NCI-H510A treated with DMSO at 0.1 percent for 48 hours (cell line): ENCODE measurements at places on chromosomes 12 and 14.

GRCh38 chr14:99066378-99066777 is 205.6 kb downstream of the BCL11B start:
- no peak for DNase-seq

- DNase-seq: no peak
Measured at GRCh38 chr12:109358154-109358869, 10.6 kb downstream of the MYO1H start.

- DNase-seq: no peak
Measured at GRCh38 chr12:49195736-49196135, 6.9 kb upstream of the TUBA1A start.

- DNase-seq: peak; percentile 11
Measured at GRCh38 chr12:54021432-54022013, 6.7 kb upstream of the HOXC6 start.

DNA sequence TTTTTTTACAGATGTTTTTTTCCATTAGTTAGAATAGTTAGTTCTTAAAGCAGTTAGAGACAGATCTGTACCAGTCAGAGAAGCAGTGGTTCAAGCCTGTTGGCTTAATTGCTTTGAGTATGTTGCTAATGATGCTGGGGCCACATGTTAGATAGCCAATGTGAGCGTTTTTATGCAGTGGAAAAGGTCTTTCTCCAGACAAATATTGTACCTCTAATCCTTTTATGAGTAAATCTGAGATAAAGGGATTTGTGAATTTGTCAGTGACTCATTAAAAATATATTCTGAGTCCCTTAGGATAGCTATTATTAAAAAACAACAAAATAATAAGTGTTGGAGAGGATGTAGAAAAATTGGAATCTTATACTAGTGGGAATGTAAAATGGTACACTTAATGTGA is 154.2 kb downstream of the MSRB3 start:
- DNase-seq: no peak

- DNase-seq: no peak
Measured at GRCh38 chr12:75452675-75453330, 27.8 kb upstream of the GLIPR1 start.

DNA sequence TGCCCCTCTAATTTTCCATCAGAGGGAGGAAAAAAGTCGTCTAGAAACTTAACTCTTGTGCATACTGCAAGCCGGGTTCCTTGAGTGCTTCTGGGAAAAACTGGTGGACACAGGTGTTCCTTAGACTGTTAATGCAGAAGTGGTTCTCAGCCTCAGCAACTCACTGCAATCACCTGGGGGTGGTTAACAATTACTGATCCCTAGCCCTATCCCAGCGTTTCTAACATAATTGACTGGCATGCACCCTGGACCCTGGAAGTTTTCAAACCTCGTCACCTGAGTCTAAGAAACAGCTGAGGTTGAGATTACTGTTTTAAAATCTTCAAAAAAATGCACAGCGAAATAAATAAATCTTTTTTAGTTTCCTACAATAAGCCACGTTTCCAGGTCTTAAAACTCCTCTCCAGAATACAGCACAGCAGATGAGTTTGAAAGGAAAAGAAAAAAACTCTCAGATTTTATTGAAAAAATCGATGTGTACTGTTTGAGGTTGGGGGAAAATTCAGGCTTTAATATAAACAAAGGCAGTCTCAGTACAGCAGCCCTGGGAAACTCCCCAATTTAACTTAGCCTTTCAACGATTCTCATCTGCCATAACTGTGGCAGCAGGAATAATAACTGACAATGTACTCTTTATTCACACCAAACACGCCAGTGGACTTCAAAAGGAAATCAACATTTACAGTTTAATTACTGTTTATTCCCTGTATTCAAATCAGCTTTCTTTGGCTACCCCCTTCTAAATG is 45.4 kb downstream of the PHLDA1 start:
- DNase-seq: peak; percentile 32

GRCh38 chr12:105294161-105294560 is 36.3 kb upstream of the C12orf75 start:
- DNase-seq: no peak

DNA sequence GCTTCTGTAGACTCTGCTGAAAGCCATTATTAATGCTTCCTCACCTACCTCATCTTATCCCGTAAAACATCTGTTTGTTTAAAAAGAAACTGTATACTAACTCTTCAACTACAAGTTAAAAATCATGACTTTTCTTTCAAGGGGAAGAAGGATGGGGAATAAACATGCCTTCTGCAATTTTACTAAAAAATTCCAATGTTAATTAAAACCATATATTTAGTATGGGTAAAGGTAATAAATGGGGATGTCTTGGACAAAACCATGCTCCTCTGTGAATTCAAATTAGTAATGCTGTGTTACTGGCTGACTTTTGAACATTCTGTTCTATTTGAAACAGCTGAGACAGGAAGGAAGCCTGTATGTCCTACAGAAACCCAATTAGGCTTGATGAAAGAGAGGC is 311.1 kb upstream of the DIO2 start:
- no peak for DNase-seq

DNA sequence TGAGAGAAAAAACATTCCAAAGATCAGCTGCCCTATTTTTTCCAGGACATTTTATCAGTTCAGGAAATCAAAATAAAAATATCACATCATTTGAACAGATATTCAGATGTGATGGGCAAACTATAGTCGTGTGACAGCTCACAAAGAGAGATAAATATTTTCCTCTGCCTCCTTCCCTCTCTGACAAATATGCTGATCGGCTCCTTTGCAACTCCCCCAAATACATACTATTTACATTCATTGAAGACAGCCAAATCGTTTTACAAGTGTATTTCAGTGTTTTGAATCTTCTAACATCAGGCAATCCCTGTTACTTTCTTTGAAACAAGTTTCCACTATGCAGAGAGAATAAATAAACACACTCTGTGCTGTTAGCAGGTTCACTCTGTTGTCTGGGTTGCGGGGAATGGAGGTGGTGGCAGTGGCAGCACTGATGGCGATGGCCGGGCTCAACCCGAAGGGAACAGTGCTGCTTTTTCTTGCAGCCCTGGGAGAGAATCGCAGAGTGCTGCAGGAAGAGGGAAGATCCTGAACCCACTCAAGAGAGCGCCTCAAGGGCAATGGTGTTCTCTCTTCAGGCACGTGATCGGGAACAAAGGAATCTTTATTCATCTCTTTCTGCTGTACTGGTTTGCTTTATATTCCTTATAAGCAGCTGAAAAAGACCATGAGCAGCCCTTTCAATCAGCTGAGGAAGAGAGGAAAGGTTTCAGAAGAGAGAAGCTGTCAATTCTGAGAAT is 142.5 kb downstream of the PHLDA1 start:
- DNase-seq: no peak

- DNase-seq: peak; percentile 33
Measured at GRCh38 chr14:57692671-57693070, 173.2 kb downstream of the SLC35F4 start.

GRCh38 chr12:106672314-106673025 is 89.7 kb downstream of the RFX4 start:
- DNase-seq: no peak
